NCI-H2081 (cell line): ENCODE measurements at places on chromosomes 1 and 21.

- no peak for DNase-seq
Observed at GRCh38 chr21:27532076-27532475, 565.2 kb upstream of the ADAMTS5 start.

- no peak for DNase-seq
Observed at GRCh38 chr1:201219481-201220387, 29.1 kb downstream of the IGFN1 start.

- no peak for DNase-seq
Observed at GRCh38 chr1:151542710-151543129, 2.6 kb downstream of the TUFT1 start.

GRCh38 chr1:2311184-2312032 is 79.9 kb downstream of the MORN1 start:
- no peak for DNase-seq
